ENCODE measurements at places on chromosomes 3 and 15.

- no peak for DNase-seq
These were observed 6.9 kb downstream of the PRICKLE2 start for GRCh38 chr3:64218329-64218728.

DNA sequence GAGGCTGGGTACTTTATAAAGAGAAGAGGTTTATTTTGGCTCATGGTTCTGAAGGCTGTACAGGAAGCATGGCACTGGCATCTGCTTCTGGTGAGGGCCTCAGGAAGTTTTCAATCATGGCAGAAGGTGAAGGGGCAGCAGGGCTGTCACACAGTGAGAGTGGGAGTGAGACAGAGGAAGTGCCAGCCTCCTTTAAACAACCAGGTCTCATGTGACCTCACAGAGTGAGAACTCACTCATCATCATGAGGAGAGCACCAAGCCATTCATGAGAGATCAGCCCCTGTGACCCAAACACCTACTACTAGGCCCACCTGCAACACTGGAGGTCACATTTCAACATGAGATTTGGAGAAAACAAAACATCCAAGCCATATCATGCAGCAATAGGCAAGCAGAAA lies 9.3 kb upstream of the RFTN1 start:
- no peak for DNase-seq

- DNase-seq: no peak
These were observed 12.3 kb upstream of the KLHL40 start for GRCh38 chr3:42673082-42673481.

- no peak for DNase-seq
These were observed 69.5 kb downstream of the CCDC54 start for GRCh38 chr3:107446706-107447105.

- DNase-seq: no peak
These were observed at the start of gene EFCC1 for GRCh38 chr3:129001101-129001805. Gene EFCC1 (plus strand): TSS chr3:129001304. CDS start chr3:129001629, 325 bp downstream.

GRCh38 chr3:119401503-119402440 lies 61.6 kb downstream of the TMEM39A start:
- no peak for DNase-seq

DNA sequence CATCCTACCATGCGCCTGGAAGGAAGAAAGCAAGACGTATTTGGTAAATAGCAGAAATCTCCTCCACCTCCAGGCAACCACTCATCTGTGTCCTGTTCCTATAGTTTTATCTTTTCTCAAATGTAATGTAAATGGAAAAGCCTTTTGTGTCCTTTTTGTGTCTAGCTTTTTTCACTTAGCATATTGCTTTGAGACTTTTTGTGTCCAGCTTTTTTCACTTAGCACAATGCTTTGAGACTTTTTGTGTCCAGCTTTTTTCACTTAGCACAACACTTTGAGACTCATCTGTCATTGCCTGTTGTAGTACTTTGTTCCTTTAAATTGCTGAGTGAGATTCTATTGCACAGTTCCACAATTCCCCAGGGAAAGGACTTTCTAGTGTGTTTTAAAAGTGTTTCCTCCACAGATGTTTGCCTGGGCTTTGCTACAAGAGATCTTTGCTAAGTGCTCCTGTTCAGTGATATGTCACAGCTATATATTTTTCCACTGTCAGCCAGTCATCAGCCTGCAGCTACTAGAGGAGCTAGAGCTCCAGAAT lies 27.9 kb upstream of the MUC13 start:
- no peak for DNase-seq

GRCh38 chr3:37148208-37148607 lies 26.2 kb downstream of the LRRFIP2 start:
- no peak for DNase-seq

- DNase-seq: no peak
These were observed 138.8 kb upstream of the TLE3 start for GRCh38 chr15:70236341-70237086.

GRCh38 chr3:168117059-168117458 lies 21.3 kb upstream of the GOLIM4 start:
- no peak for DNase-seq

DNA sequence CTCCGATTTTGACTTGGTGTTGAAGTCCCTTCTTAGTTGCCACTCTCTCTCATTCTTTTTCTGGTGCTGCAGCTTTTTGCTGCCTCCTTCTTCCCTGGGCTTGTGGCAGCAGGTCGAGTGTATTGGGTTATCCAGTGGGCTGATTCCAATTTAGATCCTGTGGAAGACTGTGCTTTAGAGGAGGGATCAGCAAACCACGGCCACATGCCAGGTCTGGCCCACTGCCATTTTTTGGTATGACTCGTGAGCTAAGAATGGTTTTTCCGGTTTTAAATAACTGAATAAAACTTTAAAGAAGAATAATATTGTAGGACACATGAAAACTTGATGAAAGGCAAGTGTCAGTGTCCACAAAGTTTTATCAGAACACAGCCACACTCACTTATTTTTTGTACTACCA lies 330.5 kb downstream of the ROBO2 start:
- no peak for DNase-seq

GRCh38 chr3:138799822-138800221 lies 34.9 kb downstream of the PIK3CB start:
- DNase-seq: no peak

DNA sequence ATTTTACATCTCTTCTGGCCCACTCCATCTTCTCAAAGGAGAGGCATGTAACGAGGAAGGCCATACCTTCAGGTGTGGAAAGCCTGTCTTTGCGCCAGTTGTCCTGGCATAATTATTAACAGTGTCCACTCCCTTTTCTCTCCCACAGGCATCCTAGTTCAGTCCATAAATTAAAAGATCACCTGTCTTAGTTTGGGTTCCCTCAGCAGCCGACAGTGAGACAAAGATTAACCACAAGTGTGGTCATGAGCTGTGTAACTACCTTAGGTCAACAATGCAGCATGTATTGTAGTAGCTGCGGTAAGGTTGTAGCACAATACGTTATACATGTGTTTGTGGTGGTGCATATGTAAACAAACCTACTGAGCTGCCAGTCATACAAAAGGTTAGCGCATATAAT lies 103.3 kb upstream of the GALNT15 start:
- no peak for DNase-seq

- DNase-seq: no peak
These were observed 84.1 kb downstream of the CCNL1 start for GRCh38 chr3:157075693-157076420.

- DNase-seq: no peak
These were observed 60.0 kb downstream of the CCK start for GRCh38 chr3:42205800-42206514.

DNA sequence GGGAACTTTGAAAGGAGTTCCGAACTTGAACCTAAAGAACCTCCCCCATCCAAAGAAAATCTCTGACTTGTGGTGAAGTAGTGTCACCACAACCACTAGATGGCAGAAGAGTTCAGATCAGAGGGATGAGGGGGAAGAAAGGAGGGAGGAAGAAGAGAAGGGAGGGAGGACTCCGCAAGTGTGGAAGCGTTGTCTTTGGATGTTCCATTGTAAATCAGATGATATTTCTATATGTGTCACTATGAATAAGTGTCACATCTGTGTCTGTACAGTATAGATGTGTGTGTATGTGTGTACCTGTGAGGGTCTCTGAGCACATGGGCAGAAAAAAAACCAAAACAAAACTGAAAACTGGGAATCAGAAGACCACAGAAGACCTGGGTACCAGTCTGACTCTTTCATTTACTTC lies 16.9 kb downstream of the SLC24A1 start:
- no peak for DNase-seq

- no peak for DNase-seq
These were observed 93.4 kb upstream of the TBL1XR1 start for GRCh38 chr3:177290633-177291032.

GRCh38 chr15:74376226-74376625 lies 8.8 kb upstream of the CYP11A1 start:
- no peak for DNase-seq

DNA sequence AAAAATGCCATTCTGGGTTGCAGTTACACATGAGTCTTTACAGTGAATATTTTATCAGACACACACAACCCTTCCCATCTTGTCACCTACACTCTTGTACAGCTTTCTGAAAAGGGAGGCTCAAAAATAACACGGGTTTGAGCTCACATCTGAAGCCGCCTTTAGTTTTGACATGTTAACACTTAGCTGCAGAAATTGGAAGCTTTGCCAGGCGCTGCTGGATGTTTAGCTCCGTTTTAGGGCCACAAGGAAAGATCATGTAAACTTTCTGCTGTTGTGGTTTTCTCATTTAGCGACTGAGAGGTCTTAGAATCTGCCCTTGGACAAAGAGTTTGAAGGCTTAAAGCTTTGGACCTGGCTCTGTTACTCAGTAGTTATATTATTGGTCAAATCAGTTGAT lies 120.1 kb downstream of the OXNAD1 start:
- DNase-seq: no peak

GRCh38 chr3:61008998-61009380 lies 242.3 kb downstream of the FHIT start:
- no peak for DNase-seq

DNA sequence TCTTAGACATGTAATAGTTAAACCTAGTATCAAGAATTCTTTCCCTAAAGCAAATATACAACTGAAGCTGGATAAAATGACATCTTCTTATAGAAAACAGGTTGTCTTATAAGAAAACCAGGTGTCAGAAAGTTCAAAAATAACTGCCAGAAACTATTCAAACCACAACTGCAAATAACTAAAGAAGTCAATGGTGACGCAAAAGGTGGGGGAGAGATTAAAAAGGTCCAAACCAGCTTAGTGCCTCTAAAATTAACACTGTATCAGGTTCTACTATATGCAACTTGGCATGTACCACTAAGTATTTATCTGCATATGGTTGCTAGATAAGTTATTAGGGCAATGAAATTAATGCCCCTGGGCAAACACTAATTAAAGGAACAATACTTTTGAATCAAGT lies 136.8 kb downstream of the TBL1XR1 start:
- DNase-seq: no peak

- no peak for DNase-seq
These were observed 131.8 kb upstream of the MCTP2 start for GRCh38 chr15:94099574-94099960.

DNA sequence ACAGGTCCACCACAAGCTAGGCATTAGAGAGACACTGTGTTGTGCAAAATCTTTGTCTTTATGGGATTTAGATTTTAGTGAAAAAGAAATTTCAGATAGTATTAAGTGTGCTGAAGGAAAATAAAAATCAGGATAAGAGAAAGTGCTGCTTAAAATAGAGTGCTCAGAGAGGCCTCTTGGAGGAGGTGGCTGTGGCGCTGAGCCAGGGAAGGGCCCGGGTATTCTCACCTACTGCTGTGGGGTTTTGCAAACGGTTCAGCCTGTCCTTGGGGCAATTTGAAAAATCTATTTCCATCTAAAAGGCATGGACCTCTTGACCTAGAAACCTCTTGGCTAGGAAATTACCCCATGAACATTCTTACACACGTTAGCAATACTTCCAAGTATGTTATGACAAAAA lies 267.7 kb downstream of the TJP1 start:
- no peak for DNase-seq

DNA sequence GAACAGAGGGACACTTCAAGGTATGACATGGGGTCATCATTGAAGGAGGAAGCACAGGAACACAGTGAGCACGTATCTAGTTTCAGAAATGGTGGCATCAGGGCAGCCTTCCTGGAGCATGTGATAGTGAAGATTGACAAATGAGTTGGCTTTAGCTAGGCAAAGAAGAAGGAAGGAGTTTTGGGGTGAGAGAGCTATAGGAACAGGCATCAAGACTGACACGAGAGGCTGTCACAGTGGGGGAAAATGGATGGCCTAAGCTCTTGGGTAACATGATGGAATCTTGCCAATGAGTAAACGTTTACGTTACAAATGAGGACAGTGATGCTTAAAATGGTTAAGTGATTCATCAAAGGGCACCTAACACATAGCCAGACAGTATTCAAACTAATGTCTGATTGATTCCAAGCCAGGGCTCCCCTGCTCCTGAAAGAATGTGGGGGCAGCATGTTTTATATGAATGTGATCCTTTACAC lies 23.1 kb upstream of the GPR171 start:
- no peak for DNase-seq

GRCh38 chr3:174419216-174419615 lies 439.9 kb upstream of the NAALADL2 start:
- DNase-seq: no peak

DNA sequence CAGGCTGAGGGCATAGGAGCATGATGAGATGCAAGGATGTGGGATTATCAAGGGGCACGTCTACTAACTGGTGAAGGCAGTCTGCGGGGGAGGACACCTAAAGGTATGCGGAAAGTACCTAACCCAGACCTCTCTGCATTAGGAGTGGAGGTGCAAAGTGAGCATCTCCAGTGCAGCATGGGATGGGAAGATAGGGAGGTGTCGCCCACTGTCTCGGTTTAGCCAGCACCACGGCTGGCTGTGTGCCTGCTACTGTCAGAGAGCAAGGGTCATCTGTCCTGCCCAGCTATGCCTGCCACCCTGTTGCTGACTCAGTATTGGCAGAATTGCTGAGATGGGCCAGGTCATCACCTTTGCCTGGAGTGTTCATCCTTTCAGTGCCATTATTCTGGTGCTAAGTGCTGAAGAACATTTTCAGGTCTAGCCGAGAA lies 40.1 kb downstream of the OXNAD1 start:
- no peak for DNase-seq

DNA sequence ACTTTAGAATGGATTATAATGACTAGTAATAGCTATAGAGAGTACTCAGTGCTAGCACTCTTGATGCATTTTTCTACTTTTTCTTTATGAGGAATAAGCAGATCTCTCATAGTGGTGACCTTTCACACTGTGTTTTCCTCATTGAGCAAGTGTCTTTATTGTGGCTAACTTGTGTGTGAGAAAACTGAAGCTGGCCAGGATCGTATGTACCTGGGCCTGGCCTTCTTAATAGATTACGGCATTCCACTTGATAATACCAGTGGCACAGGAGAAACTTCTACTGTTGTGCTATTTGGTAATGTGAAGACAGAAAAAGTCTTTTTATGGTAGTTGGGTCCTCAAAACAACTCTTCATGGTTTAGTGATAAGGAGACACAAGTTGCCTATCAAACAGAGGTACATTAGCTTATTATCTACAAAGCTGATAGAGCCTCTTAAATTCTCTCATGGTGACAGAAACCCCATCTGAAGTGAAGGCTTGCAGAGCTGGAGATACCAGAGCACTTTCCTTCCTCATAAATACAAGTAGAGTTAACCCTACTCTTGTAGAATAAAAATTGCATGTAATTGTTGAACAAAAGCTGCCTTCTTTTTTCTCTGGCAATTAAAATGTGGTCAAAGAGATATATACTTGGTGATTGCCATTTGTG lies 64.6 kb downstream of the LYSMD4 start:
- DNase-seq: no peak
